ENCODE measurements at places on chromosomes 3 and 15.

DNA sequence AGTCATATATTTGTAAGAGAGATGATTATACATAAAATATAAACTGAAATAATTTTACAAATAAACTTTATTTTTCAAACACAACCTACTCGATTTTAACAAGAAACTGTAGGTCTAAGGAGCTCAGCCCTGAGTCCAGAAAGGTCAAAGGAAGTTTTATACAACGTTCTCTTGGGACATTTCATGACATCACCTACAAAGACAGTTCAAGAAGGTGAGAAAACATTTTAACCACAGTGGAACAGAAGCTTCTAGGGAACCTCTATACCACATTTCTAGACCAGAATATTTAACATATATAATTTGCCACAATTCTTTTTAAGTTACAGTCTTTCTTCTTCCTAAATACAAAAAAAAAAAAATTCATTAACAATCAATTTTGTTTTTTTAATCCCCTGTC is 40.1 kb downstream of the CBLB start:
- no peaks in the 10 kb centered on the region for H3K27me3 ChIP-seq
- peak overlapping the region; percentile 94 for H3K27ac ChIP-seq
- H3K4me3 ChIP-seq = peak overlapping the region; percentile 65
- DNase-seq = no peak
- peaks cover 71% of the 10 kb centered on the region for H3K36me3 ChIP-seq

DNA sequence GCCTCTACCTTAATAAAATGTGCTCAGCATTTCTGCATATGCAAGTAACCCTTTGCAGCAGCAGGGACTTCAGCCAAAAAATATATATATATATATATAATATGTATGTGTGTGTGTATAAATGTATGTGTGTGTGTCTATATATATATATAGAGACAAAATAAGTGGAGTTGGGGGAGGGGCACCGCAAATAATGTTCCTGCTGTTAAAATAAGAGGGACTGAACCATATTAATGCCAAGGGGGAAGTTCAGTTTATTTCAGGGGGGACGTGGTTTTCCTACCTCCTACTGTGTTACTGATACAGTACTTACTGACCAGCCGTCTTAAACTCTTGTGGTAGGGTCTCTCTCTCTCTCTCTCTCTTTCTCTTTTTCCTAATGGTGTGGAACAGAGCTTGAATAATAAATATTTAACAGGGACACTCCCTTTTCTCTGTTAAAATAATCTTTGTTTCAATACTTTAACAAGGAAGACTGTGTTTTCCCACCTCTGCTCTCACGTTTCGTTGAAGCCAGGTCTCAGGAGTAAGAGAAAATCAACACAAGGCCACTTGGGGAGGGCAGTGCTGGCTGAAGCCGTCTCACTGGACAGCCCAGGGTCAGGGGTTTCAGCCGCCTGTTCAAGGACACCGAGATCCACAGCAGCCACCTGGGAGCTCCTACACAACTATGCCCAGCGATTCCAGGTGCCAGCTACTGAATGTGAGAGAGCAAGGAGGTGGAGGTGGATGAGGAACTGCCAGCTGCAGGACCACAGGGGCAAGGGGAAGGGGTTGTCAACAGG is 42.8 kb upstream of the ADAMTSL3 start:
- no peaks in the 10 kb centered on the region for H3K4me1 ChIP-seq
- no peak overlapping the region for H3K27ac ChIP-seq
- no peak overlapping the region for H3K4me3 ChIP-seq
- DNase-seq = no peak
- H3K27me3 ChIP-seq = peaks cover 5% of the 10 kb centered on the region

DNA sequence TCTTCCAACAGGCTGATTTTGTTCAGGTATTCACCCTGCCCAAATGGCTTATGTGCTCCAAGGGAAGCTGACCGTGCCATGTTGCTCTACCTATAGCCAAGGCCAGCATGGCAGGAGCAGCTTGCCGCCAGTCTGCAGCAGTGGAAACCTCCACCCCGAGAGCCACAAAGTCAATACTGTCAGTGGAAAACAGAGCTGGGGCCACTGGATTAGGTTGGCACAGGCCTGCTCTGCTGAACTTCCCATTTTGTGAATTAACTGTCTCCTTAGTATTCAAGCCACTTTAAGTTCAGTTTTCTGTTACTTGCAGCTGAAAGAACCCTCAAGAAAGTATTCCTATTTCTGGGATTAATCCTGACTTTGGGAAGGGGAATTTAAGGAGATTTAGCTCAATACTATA is 63.8 kb upstream of the XCR1 start:
- H3K4me1 ChIP-seq = peaks cover 15% of the 10 kb centered on the region
- no peak overlapping the region for H3K4me3 ChIP-seq
- H3K27ac ChIP-seq = no peak overlapping the region
- H3K36me3 ChIP-seq = no peaks in the 10 kb centered on the region
- DNase-seq = no peak

DNA sequence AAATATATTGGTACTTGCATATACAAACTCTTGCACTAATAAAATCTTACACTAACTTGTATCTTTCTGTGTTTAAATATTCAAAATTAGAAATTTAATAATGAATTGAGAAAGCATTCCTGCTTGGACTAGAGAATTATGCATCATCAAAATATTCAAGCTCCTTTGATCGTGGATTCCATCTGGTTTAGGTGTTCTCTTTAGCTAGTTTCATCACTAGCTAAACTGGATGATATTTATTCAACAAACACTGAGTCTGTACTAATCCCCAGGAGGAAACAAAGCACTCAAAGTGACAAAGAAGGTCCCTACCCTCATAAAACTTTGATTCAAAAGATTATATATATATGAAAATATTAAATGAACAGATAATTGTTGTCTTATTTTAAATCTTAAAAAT is 1360.9 kb upstream of the ALCAM start:
- no peak for DNase-seq
- H3K27ac ChIP-seq = no peak overlapping the region
- H3K4me1 ChIP-seq = no peaks in the 10 kb centered on the region
- H3K36me3 ChIP-seq = no peaks in the 10 kb centered on the region
- no peak overlapping the region for H3K4me3 ChIP-seq

DNA sequence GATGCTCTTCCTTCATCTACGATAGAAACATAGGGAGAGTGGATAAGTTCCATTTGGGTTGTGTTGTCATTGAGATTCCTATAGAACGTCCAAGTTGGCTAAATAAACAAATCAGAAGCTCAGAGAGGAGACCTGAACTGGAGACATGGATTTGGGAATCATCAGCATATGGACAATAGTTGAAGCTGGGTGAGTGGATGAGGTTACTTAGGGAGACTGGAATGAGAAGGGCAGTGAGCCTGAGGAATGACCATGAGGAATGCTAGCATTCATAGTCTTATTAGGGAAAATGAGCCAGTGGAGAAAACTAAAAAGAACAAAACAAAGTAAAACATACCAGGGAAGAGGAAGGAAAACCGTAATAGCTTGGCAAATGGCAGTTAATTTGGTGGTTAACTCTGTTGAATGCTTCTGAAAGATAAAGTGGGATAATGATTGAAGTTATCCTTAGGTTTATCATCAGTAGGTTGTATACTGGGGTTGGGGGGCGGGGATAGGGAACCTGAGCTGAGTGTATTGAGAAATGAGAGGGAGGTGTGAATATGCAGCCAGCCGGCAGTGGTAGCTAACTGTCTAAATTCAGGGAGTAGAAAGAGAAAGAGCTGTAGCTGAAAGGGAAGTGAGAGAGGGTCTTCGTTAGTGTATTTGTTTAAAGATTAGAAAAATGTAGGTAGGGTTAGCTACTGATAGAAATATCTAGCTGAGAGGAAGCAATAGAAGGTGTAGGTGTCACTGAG is 74.6 kb downstream of the ARHGEF26 start:
- no peaks in the 10 kb centered on the region for H3K4me1 ChIP-seq
- no peaks in the 10 kb centered on the region for H3K36me3 ChIP-seq
- no peak overlapping the region for H3K27ac ChIP-seq
- peaks cover 8% of the 10 kb centered on the region for H3K27me3 ChIP-seq
- H3K4me3 ChIP-seq = no peak overlapping the region

GRCh38 chr15:91289324-91289723 is 189.3 kb downstream of the SV2B start:
- H3K36me3 ChIP-seq = no peaks in the 10 kb centered on the region
- no peak overlapping the region for H3K27ac ChIP-seq
- no peak for DNase-seq
- no peak overlapping the region for H3K4me3 ChIP-seq

- no peak overlapping the region for H3K27ac ChIP-seq
- peaks cover 34% of the 10 kb centered on the region for H3K4me1 ChIP-seq
- peaks cover 2% of the 10 kb centered on the region for H3K36me3 ChIP-seq
- no peak overlapping the region for H3K4me3 ChIP-seq
These were observed 392.7 kb upstream of the TBL1XR1 start for GRCh38 chr3:177589911-177590381.

- DNase-seq = no peak
- no peaks in the 10 kb centered on the region for H3K36me3 ChIP-seq
- no peaks in the 10 kb centered on the region for H3K27me3 ChIP-seq
- H3K4me1 ChIP-seq = no peaks in the 10 kb centered on the region
- no peak overlapping the region for H3K27ac ChIP-seq
These were observed 406.6 kb upstream of the DPPA4 start for GRCh38 chr3:109743981-109744380.

DNA sequence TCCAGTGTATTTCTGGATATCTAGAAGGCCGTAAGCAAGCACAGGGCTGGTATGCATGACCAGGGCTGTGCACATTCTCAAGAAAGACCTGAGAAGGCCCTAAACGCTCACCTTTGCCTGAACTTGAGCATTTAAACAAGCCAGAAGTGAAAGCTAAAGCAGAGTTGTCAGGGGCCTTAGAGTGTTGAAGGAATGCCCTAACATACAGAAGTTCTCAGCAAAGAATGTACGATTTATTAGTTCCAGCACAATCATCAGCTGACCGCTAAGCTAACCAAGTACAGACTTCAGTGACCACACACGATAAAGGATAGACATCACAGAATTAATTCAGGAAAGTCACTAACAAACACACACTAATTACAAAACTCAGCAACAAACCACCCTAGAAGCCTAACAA is 8.7 kb downstream of the HLTF start:
- DNase-seq = no peak
- peaks cover 12% of the 10 kb centered on the region for H3K4me1 ChIP-seq
- no peaks in the 10 kb centered on the region for H3K27me3 ChIP-seq
- H3K4me3 ChIP-seq = no peak overlapping the region
- H3K36me3 ChIP-seq = peaks cover 8% of the 10 kb centered on the region

GRCh38 chr15:70956201-70956995 is 63.8 kb downstream of the LRRC49 start:
- H3K36me3 ChIP-seq = no peaks in the 10 kb centered on the region
- H3K4me3 ChIP-seq = no peak overlapping the region

GRCh38 chr15:75590239-75590638 is 11.1 kb upstream of the PTPN9 start:
- H3K27ac ChIP-seq = no peak overlapping the region
- no peak overlapping the region for H3K4me3 ChIP-seq
- no peaks in the 10 kb centered on the region for H3K27me3 ChIP-seq
- peaks cover 5% of the 10 kb centered on the region for H3K4me1 ChIP-seq

DNA sequence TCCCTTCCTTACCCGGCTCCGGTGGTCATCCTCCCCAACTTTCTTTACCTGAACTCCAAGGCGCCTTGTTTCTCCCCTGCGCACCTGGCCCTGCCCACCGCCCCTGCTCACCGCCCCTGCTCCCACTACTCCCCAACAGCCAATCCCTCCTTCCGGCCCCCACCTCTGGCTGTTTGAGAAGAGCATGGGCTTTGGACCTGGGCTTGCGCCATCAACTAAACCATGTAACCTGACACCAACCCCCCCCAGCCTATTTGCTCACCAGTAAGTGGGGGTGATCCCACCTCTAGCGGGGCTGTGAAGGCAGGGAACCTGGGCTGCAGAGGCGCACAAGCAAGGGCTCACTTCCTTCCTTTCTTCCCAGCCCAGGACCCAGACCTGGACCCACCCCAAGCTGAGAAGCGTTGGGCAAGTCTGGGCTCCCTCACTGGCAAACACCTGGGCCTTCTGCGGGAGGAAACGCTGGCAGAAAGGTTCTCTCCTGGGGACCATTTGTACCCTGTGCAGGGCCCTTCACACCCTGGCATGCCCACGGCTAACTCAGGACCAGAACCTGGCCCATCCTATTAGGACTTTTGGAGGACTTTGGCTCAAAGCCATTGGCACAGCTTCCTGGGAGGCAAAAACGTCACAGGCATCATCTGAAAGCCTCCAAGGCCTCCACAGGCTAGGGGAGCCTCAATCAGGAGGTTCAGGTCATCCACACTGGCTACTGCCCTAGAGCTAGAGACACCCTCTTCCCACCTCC is at the start of gene PLXNB1:
Gene PLXNB1 (minus strand): TSS at position 127 of the 748 bp plus-strand sequence. CDS start 5,475 bp downstream, outside the sequence.
- peaks cover 7% of the 10 kb centered on the region for H3K27me3 ChIP-seq
- peaks cover 9% of the 10 kb centered on the region for H3K4me1 ChIP-seq
- peaks cover 8% of the 10 kb centered on the region for H3K36me3 ChIP-seq
- DNase-seq = peak; percentile 16
- H3K4me3 ChIP-seq = peak within 1 kb of the TSS; percentile 79

- peaks cover 9% of the 10 kb centered on the region for H3K27me3 ChIP-seq
- no peak overlapping the region for H3K27ac ChIP-seq
- no peaks in the 10 kb centered on the region for H3K36me3 ChIP-seq
- no peak for DNase-seq
- no peak overlapping the region for H3K4me3 ChIP-seq
- H3K4me1 ChIP-seq = no peaks in the 10 kb centered on the region
These were observed 120.6 kb downstream of the CPNE4 start for GRCh38 chr3:131914090-131914691.

DNA sequence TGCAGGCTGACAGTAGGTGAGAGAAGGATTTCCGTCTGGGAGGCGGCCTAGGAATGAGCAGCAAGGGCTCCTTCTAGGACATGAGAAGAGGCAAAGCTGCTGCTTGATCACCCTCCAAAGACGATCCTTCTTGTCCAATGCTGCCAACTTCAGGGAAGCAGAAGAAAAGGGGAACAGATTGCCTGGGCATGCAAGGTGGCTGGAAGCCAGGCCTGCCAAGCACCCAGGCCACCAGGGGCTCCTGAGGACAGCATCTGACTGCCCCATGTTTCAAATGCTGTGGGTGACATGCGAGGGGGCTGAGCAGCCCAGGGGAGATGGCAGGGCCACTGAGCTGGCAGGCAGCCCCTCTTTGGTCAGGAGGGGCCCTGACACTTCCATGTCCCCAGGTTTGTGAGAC is 3.3 kb upstream of the GRIP2 start:
- H3K36me3 ChIP-seq = no peaks in the 10 kb centered on the region
- H3K27ac ChIP-seq = no peak overlapping the region
- no peak for DNase-seq
- H3K4me1 ChIP-seq = no peaks in the 10 kb centered on the region
- no peak overlapping the region for H3K4me3 ChIP-seq
- peaks cover 17% of the 10 kb centered on the region for H3K27me3 ChIP-seq
